ENCODE measurements at places on chromosomes 12 and 14.
A peak's percentile ranks its signal among the peaks of the same experiment; 100 is the strongest.

- DNase-seq: peak; percentile 66
These were observed 82.9 kb upstream of the STXBP6 start for GRCh38 chr14:25132732-25133422.

DNA sequence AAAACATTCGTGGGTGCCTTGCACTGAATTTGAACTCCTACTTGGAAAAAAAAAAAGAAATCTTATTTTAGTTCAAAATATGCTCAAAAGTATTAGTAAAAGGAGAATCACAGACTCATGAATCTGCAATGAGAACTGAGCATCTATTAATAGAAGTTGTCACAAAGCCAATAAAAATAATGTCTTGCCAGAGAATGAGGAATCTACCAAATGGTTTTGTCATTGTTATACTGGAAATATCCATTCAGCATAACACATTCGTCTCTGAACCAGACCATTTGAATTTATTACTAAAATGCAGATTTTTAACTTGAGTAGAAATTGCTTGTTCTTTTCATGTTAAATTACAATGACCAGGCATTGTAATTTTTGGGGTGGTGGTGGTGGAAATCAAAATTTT lies 11.6 kb upstream of the PTPRB start:
- no peak for DNase-seq

DNA sequence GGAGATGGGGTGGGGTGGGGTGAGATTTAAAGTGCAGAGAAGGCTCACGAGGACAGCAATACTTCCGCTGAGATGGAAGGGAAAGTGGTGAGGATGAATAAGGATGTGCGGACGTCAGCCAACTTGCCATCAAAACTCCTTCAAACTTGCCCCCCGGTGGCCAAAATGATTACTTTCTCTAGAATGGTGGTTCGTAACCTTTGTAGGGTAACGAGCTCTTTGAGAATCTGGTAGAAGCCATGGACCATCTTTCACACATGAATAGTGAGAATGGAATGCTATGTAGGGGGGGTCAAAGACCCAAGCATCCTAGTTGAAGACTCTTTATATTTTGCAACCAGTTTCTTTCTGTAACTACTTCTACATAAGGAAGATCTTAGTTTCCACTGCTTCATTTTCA lies 245.9 kb upstream of the DDHD1 start:
- no peak for DNase-seq

DNA sequence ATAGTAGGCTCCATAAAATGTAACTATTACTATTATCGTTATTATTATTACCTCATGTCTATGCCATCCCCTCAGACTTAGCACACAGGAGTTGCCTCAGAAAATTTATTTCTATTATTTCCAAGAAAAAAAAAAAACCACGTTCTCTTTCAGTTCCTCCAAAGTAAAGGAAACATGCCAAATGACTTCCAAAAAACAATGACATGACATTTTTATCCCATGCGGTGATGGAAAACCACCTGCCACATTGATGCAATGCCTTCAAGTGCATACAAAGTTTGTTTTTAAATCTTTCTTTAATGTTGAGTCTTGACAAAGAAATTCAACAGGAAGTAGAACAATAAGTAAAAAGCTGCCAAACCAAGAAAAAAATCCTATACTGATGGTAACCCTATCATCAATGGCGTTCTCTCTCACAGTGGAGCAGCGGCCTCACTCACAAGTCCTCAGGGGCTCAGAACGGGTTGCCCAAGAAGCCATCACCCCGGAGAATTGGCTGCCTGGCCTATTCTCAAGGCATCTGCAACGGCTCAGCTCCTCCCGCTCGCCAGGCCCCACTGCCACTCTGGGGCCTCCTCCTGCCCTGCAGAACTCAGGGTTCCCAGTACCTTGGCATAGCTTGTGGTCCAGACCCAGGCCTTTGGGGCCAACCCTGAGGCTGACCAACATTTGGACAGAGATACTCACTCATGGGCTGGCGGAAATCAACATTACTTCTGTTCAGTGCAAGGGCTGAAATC lies 51.9 kb downstream of the SERPINA3 start:
- DNase-seq: no peak

DNA sequence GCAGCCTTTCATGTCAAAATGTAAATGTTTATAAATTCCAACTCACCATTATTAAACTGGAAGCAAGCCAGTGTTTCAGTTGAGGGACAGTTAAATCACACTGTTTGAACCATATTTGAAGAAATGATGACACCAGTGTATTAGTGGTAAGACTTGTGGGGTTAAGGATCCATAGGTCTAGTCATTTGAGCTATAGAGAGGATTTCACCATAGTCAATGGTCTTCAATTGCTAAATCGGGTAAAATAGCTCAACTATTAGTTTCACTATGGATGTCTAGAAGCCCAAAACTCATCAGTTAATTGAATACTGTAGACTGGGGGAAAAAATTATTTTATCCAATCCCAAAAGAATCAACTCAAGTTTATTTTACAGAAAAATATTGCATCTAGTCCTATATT lies 659.1 kb downstream of the NRXN3 start:
- no peak for DNase-seq

DNA sequence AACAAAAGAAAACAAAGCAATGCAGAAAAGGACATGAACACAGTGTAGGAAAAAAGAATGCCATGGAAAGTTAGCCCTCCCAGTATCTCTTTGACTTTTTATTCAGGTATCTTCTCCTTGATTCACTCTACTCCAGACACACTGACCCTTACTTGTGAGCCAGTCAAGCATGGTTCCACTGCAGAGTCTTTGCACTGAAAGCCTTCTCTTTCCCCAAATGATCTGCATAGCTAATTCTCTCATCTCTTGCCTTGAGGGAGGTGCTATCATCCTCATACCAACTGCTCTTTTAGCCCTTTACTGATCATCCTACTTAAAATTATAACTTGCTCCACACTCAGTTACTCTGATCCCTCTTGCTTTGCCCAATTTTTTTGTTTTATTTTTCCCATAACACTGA lies 101.2 kb upstream of the SLC16A7 start:
- no peak for DNase-seq

DNA sequence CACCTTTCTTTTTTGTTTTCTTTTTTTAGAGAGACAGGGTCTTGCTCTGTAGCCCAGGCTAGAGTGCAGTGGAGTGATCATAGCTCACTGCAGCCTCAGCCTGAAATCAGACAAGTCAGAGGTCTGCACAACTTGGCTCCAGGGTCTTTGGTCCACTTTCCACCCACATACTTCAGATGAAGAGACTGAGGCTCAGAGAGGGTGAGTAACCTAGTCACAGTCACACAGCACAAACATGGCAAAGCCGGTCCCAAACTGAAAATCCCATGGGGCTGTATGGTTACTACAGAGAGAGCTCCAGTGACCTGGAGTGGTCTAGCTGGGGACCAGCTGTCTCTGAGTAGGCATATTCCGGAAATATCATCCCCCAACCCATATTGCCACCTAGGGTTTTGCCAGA lies 19.2 kb downstream of the LHX5 start:
- DNase-seq: no peak

DNA sequence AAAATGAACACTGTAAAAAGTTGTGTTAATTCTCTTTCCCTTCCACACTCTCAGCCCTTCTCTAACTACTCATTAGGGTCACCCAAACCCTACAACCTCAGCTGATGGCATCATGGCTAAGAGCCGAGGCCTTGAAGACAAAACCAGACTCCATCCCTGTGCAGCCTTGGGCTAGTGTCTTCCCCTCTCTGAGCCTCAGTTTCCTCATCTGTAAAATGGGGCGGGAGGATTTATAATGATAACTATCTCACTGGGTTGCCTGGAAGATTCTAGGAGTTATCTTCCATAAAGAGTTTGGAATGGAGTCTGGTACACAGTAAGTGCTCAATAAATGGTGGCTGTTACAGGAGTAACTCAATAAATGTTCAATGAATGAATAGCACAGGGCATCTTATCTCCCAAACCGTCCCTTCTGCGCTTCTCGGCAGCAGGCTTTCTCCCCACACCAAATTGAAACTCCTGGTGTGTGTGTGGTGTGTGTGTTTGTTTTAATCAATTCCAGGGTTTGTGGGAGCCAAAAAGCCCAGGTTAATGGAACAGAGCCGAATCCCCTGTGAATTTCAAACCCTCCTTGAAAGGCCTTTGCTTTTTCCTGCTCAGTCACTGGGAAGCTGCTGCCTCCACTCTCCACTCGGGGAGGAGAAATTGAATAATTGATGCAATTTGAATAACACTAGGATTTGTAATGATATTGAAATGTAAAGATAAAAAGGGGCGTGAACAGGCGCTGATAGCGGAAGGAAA lies 61.2 kb upstream of the FAM222A start:
- no peak for DNase-seq

- DNase-seq: no peak
These were observed 56.3 kb upstream of the SLC8A3 start for GRCh38 chr14:70245026-70245425.

- DNase-seq: peak; percentile 4
These were observed 880 bp upstream of the FLRT2 start for GRCh38 chr14:85528897-85529631.

DNA sequence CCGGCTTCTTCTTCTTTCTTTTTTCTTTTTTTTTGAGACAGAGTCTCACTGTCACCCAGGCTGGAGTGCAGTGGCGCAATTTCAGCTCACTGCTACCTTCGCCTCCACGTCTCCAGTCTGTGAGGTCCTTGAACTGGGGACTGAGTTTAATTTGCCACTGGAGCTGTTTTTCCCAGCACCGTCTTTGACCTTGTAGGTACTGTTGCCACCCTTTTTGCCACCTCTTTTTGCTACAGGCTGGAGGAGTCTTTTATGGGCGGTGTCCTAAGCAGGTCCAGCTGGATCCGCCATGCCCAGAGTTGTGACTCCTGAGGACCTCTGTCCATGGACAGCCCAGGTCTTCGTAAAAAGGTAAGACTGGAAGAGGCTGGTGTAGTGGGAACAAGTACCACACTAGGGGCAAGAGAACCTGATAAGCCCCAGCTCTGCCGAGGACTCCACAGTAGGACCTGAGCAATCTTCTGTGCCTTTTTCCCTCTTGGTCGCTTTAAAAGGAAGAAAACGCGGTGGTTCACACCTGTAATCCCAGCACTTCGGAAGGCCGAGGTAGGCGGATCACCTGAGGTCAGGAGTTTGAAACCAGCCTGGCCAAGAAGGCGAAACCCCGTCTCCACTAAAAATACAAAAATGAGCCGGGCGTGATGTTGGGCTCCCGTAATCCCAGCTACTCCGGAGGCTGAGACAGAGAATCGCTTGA lies 946 bp downstream of the RNU4-2 start:
- no peak for DNase-seq

DNA sequence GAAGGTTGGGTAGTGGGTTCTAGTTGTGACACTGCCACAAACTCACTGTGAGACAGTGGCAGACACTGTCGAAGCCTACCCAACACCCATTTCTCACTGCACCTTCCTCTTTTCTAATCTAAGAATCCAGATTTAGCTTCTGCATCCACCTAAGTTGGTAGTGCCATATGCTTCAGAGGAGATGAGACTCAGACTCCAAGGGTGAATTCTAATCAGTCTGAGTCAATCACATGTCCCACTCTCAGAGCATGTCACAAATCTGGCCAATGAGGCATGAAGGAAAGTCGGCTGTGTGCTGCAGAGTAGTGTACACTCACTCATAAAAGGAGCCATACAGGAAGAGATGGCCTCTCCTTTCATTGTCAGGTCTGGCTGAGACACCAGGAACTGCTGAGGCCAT lies 102.1 kb upstream of the RAP1B start:
- DNase-seq: no peak

GRCh38 chr14:93239869-93240677 lies 33.0 kb downstream of the UBR7 start:
- DNase-seq: no peak

- DNase-seq: no peak
These were observed 3.4 kb downstream of the ACVRL1 start for GRCh38 chr12:51910691-51911090.

- no peak for DNase-seq
These were observed 87.0 kb downstream of the GLT1D1 start for GRCh38 chr12:128940090-128940888.

DNA sequence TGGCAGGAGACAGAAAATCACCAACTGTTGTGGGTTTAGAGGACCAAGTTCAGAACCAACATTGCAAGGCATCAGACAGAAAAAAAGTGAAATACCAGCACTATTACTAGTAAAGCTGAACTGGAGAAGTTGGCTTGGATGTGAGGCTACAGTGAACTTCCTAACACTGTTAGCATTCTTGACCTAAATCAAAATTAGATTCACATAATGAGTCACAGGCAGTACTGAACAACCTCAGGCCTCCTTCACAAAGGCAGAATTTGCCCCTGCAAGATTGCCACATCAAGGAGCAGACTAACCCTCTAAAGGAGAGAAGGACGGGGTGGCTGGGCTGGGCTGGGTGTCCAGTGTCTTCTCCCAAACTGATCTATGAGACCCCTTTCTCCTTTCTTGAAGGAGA lies 539.7 kb downstream of the SNAPC1 start:
- DNase-seq: no peak

DNA sequence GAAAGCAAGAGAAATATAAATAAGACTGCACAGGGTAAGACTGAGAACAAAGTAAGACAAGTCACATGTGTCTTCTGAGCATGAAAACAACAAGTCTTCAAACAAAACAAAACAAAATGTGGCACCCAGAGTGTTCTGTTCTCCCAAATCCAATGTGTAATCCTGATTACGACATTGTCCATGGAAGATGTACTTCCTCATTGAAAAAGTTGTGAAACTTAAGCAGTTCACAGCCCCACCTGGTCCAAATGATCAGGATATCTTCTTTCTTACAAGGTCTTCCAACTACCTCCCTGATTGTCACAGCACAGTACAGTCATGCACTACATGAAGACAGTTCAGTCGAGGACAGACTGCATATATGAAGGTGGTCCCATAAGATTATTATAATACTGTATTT lies 23.3 kb upstream of the NEK9 start:
- DNase-seq: no peak

DNA sequence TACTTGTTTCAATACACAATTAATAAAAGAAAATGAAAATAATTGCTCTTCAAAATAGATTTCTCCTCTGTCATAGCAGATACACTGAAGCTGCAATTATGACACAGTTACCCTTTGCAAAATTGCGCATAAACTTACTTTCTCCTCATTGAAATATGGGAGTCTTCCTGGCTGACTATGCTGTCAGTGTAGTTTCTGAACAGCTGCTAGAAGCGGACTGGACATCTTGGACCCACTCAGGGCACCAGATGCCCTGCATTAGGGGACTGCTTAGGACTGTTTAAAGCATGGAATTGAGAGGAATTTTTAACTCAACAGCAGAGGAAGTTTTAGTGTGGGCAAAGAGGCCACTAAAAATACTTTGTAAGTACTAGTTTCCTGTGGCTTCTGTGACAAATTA lies 454.9 kb downstream of the ATP23 start:
- DNase-seq: no peak

GRCh38 chr14:28744126-28744525 lies 22.5 kb upstream of the FOXG1 start:
- no peak for DNase-seq

DNA sequence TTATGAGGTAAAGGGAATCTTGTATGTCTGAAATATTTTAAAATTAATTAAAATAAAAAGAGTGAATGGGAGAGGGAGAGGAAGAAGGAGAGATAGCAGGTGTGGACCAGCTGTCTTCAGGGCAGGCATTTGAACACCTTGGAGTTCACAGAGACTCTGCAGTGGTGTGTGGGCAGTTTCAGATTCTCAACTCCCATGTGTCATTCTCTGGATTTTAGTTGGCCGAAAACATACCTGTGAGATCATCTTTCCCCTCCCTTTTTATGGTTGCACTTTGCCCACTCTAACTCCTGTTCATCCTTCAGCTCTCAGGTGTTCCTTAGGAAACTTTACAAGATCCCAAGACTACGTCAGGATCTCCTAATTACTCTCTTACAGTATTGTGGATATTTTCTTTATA lies 108.1 kb downstream of the ERC1 start:
- no peak for DNase-seq

- DNase-seq: no peak
These were observed 18.0 kb upstream of the FZD10 start for GRCh38 chr12:130144256-130144655.
